ENCODE measurements at places on chromosomes 7 and 10.

DNA sequence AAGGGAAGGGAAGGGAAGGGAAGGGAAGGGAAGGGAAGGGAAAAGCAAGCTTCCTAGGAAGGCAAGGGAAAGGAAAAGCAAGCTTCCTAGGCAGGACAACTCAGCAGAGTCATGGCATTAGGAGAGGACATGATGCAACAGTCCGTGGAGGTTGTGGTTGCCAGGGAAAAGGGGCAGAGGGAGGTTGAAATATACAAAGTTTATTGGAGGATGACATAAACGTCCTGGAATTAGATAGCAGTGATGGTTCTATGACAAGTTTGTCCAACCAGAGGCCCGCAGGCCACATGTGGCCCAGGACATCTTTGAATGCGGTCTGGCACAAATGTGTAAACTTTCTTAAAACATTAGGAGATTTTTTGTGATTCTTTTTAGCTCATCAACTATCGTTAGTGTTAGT is 59.8 kb upstream of the OPN4 start:
- no peak for DNase-seq

GRCh38 chr10:5560817-5561703 is 36.3 kb downstream of the CALML3 start:
- no peak for DNase-seq

- no peak for DNase-seq
Measured at GRCh38 chr7:49669692-49670260, 103.7 kb upstream of the VWC2 start.

DNA sequence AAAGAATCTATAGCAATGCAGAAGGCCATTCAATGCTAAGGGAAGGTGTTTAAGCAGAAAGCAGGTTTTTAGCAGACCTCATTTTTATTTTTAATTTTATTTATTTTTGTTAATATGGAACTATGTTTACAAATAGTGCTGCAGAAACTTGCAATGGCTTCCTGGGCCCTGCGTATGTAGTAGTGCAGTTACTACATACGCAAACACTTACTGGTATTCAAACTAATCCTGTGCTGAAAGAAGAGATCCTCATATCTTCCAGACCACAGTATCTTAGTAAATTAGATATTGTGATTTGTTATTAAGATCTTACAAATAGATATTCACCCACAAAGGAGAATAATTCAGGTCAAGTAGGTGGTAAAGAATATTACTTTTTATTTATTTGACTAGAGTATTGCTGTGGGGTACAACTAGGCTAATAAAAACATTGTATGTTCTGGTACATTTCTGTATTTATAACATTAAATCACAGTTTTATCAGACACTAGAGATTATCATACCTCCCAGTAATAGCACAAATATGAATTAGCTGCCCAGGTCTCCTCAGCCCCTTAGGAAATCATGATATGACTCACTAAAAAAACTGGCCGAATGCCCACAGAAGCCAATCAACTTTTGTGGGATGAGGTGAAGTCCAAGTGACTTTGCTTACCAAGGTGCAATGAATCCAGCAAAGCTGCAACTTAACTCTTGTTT is 57.6 kb downstream of the RNLS start:
- no peak for DNase-seq

- DNase-seq: peak; percentile 49
Measured at GRCh38 chr10:87660484-87661133, 931 bp downstream of the PAPSS2 start.

DNA sequence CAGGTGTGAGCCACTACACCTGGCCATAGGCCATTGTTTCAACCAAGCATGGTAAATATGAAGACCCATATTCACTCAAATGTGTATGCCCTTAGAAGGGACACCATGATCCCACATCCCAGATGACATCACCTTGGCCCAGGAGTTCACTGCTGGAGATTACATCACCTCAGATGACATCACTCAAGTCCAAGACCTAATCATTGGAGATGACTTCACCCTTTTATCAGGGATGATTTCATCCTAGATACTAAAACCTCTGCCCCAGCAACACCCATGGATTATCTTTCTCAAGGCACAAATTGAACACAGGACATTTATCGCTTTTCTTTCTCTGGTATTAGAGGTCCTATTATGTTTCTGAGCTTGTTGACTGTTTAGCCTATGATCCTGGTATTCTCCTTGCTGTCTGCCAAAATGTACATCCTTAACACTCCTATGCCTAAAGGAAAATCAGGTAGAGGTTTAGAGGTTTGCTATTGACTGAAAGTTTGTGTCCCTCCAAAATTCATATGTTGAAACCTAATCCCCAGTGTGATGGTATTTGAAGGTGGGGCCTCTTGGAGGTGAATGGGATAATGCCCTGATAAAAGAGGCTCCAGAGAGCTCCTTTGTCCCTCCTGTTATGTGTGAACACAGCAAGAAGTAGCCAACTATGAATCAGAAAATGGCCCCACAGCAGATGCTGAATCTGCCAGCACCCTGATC is 9.8 kb upstream of the CYP2C18 start:
- no peak for DNase-seq

- no peak for DNase-seq
Measured at GRCh38 chr7:127907110-127908040, 123.9 kb downstream of the LRRC4 start.

- DNase-seq: no peak
Measured at GRCh38 chr7:27173956-27174873, at the start of gene HOXA10. Gene HOXA10, minus strand, starts transcription at chr7:27174320. Its CDS starts 14 bp downstream, at chr7:27174306.

- no peak for DNase-seq
Measured at GRCh38 chr10:16314259-16314658, 122.6 kb upstream of the PTER start.

DNA sequence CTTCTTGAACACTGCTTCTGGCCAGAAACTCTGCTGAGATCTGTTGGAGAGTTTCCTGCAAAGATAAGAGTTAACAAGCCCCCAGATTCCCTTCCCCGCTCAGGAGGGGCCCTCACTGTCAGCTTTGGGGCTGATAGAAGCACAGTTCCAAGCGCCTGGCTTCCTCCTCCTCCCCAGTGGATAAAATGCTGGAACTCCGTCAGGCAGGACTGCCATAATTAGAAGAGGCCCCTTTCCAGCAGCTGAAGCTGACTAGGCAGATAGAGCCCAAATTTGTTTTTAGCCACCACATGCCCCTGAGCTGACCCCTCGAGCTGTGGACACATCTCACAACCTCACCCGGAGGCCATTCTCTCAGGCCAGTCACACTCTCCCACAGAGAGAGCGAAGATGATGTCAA is 89.4 kb downstream of the TBXAS1 start:
- DNase-seq: no peak
